ENCODE measurements at places on chromosomes 13 and 19.
A peak's percentile ranks its signal among the peaks of the same experiment; 100 is the strongest.

DNA sequence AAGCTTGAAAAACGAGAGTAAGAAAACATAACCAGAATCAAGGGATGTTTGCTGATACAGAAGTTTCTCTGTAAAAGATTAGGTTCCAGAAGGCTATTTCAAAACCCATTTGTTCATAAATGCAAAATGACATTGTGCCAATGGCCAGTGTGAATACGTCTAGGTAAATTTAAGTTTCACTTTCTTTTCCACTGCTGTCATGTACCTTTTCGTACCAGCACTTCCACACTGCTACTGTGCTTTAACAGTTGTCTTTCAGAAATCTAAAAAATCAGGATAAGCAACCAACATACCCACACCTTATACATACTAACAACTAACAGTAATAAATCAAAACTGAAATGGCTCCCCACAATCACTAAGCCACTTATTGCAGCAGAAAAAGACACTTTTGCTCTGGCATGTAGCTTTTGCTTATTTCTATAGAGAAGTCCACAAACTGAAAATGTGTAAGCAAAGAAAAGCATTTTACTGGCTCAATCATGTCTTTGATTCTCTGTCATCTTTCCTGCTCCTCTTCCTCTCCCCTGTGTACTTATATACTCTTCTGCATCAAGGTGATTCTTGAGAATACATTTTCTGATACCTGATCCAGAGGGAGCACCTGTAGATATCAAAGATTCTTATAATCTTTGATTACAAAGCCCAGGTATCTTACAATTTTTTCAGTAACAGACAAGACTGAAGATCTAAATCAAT lies 34.3 kb downstream of the ELF1 start:
- DNase-seq: no peak

DNA sequence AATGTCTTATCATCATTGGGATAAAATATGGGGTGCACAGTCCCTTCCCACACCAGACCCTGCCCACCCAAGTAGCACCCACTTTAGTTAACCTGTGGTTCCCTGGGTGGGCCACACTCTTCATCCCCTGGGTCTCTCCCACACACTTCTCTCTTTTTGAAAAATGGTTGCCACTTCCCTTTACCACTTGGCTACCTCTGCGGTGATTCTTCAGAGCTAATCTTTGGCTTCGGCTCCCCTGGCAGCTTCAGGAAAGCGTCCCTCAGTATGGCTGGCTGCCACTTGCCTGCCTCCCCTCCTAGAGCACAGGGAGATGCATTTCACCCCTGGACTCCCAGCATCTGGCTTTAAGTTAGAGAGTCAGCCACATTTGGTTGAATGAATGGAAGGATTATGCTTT lies 18.2 kb downstream of the CCNA1 start:
- DNase-seq: no peak

DNA sequence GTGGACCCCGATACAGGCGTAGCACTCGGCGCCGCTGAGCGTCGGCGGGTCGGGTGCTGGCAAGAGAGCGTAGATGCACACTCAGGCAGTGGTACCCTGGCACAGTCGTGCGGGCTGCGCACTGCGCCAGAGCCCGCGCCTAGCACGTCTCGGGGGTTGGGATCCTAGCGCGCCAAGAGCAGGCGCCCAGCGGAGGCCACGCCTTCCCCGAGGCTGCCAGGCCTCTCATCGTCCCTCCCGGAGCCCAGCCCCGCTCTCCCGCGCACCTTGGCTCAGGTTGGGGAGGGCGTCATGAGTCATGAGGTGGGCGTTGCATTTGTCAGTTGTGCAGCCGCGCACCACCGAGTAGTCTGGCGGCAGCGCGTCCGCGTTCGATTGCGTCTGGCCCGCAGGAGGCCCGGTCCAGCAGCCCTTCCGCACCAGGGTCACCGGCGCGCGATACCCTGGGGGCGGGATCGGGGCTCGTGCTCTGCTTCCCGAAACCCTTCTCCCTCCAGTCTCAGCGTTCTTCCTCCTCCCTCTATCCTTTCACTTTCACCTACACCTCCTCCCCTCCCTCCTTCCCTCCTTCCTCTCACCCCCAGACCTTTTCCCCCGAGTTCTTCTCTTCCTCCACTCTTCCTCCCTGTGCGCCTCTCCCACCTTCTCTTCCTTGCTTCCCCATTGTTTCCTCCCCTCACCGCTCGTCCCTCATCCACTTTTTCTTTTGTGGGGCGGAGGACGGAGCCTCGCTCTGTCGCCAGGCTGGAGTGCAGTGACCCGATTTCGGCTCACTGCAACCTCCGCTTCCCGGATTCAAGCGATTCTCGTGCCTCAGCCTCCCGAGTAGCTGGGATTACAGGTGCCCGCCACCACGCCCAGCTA lies 3.5 kb downstream of the LYPD5 start:
- no peak for DNase-seq

DNA sequence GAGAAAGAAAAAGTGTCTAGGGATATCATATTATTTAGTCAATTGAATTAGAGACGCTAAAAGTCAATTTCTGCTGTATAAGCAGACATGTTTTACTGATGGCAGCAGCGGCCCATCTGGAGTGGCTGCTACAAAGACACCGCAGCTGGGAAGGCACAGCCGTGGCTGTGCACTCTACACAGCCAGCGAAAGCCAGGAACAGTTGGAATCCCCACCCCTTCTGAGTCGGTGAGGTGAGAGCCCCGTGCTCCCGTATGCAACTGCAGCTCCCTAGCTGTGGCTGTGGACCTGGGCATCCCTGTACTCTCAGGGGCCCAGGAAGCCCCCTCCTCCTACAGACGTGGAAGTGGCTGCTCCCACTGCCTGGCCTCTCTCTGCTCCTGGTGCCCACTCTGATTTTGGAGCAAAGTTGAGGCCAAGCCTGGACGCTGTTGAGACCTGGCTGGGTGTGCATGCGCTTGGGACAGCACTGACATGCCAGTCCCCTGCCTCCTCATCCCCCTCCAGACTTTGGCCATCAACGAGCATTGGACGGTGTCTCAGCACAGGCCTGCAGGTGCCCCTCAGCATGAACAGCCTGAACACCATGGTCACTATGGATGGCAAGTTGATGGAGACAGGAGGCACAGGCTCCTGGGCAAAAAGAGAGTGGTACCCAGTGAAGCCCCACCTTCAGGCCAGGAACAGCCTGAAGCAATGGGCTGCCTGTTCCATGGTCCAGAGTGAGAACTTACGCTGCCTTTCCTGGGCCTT lies 944.0 kb upstream of the MIR17HG start:
- no peak for DNase-seq

- DNase-seq: no peak
Observed at GRCh38 chr13:20525144-20525600, 485 bp downstream of the CRYL1 start.

DNA sequence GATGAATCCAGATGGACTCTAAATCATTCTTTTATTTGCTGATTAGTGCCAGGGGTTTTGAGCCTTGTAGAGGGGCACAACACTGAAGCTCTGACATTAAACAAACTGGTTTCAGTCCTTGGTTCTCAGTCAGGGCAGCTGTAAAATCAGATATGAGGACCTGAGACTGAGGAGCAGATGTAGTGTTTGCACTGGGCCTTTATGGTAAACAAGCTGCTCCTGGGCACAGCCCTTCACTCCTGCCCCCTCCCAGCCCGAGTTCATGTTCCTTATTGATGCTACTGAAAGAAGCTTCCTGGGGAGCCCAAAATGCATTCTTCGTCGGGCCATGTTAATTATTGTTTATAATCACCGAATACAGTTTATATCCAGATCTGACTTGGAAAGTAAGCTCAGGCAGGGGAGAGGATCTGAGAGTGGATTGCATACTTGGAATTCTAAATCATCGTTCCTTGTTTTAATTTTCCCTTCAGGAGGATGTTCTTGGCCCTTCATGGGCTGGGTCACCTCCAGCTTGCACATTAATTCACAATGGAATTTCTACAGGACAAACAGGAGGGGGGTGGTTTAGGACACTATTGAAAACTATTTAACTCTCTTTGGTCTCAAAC lies 213.5 kb downstream of the FGF9 start:
- DNase-seq: no peak

- no peak for DNase-seq
Observed at GRCh38 chr13:40342461-40342860, 324.0 kb downstream of the FOXO1 start.

DNA sequence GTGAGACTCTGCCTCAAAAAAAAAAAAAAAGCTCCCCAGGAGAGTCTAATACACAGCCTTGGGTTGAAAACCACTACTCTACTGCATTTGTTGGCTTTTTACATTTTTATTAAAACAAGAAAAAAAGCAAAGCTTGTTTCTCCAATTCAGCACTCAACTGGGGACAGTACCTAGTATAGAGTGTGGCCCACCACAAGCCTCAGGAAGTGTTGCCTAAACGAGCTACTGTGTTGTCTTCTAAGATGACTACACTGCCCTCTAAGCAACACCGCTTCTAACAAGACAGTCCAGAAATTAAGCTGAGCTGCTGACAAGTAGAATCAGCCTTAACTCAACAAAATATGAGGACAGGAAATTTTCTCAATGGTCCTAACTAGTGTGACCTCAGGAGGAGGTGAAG lies 522.2 kb downstream of the FGF9 start:
- no peak for DNase-seq

- DNase-seq: no peak
Observed at GRCh38 chr13:44432650-44433049, 59.0 kb downstream of the SERP2 start.

DNA sequence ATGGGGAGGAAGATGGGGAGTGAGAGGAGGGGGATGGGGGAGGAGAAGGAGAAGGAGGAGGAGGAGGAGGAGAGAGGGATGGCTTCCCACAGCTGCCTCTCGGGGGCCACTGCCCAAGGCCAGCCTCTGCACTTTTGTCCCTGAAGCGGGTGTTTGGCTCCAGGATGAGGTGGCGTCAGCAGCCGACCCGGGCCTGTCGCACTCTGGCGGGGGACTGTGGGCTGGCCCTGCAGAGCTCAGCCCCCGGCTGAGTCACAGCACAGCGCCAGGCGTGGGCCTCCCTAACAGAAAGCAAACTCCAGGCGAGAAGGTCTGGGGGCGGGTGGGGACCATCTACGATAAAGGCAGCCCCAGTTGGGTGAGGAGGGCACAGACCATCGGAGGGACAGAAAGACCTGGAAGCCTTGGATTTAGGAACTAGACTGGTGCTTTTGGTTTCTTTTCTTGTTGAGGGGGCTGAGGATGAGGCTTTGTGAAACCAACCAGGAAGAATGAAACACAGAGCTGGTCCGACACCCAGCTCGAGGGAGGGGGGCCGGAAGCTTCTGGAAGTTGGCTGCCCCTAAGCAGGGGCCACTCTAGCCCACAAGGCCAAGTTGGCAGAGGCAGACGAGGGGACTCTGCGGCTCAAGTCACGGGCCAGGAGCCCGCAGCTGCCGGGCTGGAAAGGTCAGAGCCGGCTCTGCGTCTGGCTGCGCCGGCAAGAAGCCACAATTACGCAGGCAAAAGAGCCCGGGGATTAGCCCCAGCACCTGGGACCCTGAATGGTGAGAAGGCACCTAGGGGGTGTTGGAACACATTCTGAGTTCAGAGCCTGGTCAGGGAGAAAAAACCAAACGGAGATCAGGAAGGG lies 18.2 kb downstream of the LSM4 start:
- peak; percentile 94 for DNase-seq

- DNase-seq: no peak
Observed at GRCh38 chr19:1289686-1290025, 4.0 kb downstream of the EFNA2 start.

- DNase-seq: no peak
Observed at GRCh38 chr19:32309711-32310390, 35.6 kb upstream of the ZNF507 start.

DNA sequence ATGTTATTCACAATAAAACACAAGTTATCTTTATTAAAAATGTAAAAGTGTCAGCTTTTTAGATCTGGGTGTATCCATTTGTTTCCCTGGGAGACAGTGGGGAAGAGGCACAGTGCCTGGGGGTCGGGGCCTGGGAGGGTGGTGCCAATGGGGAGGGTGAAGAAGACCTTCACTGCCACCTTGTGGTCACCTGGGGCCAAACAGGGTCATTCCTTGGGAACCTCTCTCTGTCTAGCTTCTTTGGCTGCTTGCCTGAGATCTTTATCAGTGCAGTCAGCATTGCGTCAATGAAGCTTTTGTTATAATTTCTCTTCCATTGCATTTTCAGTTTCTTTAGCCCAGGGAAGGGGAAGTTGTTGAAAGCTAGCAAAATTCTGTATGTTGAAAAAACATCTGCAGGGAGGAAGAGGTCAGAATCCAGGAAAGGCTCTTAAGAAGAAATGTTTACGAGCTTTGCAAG lies 39.1 kb downstream of the PCDH8 start:
- peak; percentile 8 for DNase-seq

- DNase-seq: no peak
Observed at GRCh38 chr19:7787141-7787540, 24.1 kb downstream of the CLEC4M start.

DNA sequence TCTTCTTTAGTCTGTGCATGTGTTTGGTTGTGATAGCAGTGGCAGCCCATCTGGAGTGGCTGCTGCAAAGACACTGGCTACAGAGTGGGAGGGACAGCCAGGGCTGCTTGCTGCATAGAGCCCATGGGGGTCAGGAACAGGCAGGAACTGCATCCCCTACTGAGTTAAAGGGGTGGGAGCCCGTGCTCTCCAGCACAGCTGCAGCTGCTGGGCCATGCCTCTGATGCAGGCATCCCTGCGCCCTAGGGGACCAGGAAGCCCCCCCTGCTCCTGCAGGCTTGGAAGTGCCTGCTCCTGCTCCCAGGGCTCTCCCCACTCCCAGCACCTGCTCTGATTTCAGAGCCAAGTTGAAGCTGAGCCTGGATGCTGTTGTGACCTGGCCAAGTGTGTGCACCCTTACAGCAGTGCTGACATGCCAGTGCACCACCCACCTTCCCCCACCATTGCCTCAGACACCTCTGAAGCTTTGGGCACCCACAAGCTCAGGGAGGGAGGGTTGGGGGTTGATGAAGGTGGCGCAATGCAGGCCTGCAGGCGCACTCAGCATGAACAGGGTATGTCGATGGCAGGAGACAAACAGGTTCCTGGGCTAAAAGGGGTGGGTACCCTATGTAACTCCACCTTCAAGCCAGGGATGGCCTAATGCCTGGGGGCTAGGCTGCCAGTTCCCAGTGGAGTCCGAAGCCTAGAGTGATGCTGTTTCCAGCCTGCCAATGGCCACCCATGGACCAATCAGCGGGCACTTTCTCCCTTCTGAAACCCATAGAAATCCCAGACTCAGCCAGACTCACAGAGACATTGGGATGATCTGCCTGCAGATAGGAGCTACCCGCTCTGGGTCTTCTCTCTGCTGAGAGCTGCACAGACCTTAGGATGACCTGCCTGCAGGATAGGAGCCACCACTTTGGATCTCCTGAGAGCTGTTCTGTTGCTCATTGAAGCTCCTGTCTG lies 919.9 kb upstream of the MIR17HG start:
- DNase-seq: no peak

- DNase-seq: peak; percentile 42
Observed at GRCh38 chr13:42354241-42355091, 82.5 kb downstream of the AKAP11 start.

- DNase-seq: no peak
Observed at GRCh38 chr19:13693889-13694288, 70.4 kb upstream of the MRI1 start.

GRCh38 chr19:21462540-21462939 lies 42.9 kb upstream of the ZNF429 start:
- no peak for DNase-seq

GRCh38 chr19:46736531-46737297 lies 9.1 kb upstream of the FKRP start:
- no peak for DNase-seq
